Stimulated activated CD4-positive, alpha-beta T cell treated with anti-CD3 and anti-CD28 coated beads, Interleukin-1b, Interleukin-23, amount 100 ng/mL, for 4 hours (primary cell): ENCODE measurements at places on chromosomes 3 and 15.

- peak; percentile 54 for DNase-seq
These were observed 26.3 kb upstream of the MTHFS start for GRCh38 chr15:79923079-79923514.

DNA sequence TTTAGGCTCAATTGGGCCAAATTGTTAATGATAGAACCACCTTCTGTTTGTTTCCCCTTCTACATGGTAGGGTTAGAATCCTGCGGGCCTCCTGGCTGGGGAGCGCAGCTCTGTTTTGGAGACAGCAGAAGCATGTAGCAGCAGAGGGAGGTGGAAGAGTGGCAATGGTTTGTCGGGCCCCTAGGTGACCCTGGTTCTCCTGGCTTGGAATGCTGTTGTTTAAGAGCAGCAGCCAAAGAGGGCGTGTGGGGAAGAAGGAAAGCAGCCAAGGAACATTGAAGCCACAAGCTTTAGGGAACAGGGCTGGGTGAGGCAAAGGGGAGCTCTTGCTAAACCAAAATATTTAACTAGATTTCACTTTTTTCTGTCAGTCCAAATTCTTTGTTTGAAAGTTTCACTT lies 213.7 kb upstream of the NR2E3 start:
- DNase-seq: no peak

GRCh38 chr3:3201611-3202010 lies 22.1 kb upstream of the CRBN start:
- DNase-seq: no peak

DNA sequence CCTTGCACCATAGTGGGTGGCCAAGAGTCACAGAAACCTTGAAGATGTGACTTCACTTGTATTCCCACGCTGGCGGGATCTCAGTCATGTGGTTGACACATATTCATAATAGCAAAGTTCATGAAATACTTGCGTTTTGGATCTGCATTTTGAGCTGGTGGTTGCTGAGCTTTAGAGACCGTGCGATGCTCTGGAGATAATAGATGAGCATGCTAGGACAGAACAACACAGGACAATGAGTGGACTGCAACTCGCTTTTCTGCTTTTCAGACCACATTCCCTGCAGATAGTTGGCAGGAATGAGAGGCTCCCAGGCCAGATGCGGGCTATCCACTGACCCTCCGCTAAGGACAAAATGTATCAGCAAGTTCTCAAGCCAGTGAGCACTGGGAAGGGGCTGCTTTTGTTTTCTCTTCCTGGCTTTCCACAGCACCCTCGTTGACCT lies 13.8 kb upstream of the STARD5 start:
- no peak for DNase-seq

DNA sequence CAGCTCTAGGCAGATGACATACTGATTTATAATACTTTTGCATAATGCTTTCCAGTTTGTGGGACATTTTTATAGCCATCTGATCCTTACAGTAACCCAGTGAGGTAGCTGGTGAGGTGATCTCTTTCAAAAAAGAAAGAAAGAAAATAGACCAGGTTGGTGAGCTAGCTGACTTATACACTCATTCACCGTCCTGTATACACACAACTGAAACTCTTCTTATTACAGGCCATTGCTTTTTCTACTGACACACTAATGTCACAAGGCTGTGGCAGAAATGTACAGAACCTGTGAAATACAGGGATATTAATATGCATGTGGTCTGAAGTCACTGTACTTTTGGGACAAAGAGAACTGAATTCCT lies 150.2 kb upstream of the BHLHE40 start:
- no peak for DNase-seq

DNA sequence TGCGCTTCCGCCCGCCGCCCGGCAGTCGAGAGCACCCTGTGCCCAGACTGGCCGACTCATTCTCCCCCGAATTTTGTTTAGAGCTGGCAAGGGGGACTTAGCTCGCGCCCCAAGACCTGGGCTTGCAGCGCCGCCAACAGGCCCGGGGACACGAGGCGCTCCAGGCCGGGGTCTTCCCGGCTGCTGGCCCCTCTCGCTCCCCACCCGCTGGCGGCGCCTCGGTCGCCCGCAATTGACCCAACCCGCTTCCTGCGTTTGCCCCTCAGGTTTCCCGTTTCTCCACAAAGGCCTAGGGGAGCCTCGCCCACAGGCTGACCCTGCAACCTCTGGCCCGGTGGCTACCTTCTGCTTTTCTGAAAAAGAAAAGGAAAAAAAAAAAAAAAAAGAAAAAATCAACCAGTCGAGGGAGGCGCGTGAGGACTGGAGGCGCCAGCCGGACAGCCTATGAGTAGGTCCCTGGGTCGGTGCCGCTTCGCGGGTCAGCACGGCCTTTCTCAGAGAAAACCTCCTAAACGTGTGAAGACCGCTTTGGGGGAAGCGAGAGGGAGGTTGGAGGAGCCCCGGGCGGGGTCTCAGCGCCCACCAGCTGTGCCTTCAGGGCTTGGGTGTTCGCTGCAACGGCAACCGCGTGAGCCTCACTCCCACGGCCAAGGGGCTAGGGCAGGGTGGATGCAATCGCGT lies 7.2 kb downstream of the FOXL2 start:
- no peak for DNase-seq

GRCh38 chr3:2938711-2939110 lies 171.5 kb downstream of the IL5RA start:
- DNase-seq: no peak

- no peak for DNase-seq
These were observed 259.2 kb downstream of the GBE1 start for GRCh38 chr3:81502236-81502635.

- no peak for DNase-seq
These were observed 51.9 kb downstream of the CCK start for GRCh38 chr3:42214064-42214463.

DNA sequence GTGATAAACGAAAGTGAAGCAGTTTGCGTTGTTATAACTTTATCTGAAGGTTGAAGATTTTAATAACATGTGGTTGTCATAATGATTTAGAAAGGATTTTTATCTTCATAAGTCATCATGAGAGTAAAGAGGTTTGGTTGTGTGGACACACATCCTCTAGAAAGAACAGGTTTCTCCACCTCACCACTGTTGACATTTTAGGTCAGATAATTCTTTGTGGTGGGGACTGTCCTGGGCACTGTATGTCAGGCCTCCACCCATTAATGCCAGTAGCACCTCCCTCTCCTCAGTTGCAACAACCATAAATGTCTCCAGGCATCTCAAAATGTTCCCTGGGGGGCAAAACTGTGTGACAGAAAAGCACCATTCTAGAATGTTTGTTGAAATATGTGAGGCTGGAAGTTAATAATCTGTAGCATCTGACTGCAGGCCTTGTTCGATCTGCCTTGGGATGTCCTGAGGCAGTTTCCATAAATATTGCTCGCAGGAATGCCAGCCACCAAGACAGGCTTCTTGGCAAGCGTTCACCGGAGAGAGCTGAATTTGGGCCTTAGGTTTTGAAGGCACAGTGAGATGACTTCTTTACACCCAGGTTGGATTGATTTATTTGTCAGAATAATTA lies 100.1 kb downstream of the ADAMTSL3 start:
- DNase-seq: no peak

- no peak for DNase-seq
These were observed 23.0 kb downstream of the PPM1L start for GRCh38 chr3:160779040-160779439.

DNA sequence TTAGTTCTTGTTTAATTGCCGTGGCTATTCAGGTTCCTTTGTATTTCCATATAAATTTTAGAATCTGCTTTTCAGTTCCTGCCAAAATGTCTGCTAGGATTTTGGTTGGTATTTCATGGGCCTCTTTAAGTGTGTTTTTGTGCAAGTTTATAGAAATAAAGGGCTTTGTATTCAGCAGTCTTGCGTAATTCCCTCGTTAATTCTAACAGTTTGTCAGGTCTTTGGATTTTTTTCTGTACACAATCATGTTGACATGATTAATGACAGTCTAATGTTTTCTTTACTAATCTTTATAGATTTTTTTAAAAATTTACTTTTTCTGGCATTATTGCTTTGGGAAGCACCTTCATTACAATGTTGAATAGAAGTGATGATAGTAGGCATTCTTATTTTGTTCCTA lies 120.9 kb downstream of the NEK11 start:
- DNase-seq: no peak

DNA sequence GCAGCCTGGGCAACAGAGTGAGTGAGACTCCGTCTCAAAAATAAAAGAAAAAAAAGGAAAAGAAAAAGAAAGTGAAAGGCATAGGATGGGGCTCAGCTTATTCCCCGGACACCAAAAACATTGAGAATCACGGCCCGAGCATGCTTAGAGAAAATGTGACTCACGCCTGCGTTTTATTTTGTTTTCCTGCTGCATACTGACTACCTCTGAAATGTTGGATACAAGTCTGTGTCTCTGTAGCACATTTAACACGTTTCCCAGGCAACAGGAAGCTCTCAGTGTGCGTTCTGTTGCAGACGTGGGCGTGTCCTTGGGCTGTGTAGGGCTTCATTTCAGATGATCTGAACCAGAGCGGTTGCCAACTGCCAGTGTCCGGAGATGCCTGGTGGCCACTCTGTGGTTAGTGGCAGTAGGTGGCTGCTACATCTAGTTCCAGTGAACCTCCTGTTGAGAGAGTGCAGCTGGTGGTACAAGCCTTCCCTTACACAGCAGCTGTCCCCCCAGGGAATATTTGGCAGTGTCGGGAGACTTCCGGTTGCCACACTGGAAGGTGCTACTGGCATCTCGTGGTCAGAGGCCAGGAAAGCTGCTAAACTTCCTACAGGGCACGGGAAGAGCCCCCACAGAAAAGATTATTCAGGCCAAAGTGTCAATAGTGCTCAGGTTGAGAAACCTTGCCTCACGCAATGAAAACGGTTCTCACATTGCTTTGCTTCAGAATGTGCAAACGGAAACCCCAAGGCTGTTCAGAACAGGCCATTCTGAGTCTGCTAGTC lies 3.0 kb downstream of the SLC51A start:
- DNase-seq: peak; percentile 52

DNA sequence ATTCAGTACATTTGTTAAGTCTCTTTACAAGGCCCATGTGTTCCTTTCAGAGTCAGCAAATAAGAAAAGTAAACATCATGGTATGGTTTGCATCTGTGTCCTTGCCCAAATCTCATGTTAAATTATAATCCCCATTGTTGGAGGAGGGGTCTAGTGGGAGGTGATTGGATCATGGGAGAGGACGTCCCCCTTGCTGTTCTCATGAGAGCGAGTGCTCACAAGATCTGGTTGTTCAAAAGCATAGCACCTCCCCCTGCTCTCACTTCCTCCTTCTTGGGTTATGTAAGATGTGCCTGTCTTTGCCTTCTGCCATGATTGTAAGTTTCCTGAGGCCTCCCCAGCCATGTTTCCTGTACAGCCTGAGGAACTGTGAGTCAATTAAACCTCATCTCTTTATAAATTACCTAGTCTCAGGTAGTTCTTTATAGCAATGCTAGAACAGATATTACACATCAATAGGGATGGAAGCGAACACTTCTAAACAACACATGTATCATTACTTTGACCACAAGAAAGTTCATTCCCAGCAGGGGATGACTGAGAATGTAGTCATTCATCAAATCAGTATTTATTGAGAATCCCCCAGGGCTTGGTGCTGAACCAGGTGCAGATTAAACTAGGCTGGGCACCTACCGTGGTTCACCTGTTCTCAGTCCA lies 4.1 kb downstream of the EFCAB12 start:
- DNase-seq: no peak

GRCh38 chr15:31390029-31390428 lies 63.4 kb downstream of the KLF13 start:
- no peak for DNase-seq

- no peak for DNase-seq
These were observed 108.4 kb upstream of the SLC6A11 start for GRCh38 chr3:10707400-10708215.

GRCh38 chr3:145854499-145854898 lies 306.5 kb downstream of the PLOD2 start:
- no peak for DNase-seq

- no peak for DNase-seq
These were observed 16.3 kb upstream of the NOX5 start for GRCh38 chr15:68997930-68998777.

DNA sequence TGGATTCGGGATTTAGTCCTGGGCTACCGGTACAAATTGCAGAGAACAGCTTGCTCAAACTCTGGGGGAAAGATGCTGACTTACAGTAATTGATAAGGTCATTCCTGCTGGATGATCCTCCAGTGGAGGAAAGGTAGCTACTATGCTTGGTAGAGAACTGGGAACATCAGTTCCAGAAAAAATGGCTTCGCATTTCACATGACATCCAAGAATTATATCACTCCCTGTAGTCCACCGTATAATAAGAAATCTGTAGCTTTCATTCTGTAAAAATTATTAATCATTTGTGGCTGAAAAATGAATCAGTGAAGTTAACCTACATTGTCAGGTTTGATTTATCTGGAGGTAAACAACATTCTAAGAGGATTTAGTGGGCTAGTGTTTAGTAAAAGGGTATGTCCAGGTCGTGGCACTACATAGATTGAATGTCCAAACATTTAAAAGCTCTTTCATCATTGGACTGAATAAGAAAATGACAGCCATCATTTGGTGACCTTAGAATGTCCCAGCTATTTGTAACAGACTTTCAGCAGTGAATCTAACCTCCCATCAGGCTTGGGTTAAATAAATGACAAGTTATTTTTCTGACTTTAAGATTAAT lies 203.2 kb upstream of the TMCO5A start:
- no peak for DNase-seq

DNA sequence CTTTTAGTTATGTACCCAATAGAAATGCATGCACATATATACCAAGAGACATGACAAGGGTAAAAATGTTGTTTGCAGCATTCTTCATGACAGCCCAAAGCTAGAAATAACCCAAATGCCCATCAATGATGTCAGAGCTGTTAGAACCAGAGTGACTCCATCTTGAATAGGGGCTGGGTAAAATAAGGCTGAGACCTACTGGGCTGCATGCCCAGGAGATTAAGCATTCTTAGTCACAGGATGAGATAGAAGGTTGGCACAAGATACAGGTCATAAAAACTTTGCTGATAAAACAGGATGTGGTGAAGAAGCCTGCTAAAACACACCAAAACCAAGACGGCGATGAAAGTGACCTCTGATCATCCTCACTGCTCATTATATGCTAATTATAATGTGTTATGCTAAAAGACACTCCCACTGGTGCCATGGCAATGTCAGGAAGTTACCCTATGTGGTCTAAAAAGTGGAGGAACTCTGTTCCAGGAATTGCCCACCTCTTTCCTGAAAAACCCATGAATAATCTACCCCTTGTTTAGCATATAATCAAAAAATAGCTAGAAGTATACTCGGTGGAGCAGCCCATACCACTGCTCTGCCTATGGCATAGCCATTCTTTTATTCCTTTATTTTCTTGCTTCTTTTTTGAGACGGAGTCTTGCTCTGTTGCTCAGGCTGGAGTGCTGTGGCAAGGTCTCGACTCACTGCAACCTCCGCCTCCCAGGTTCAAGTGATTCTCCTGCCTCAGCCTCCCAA lies 32.9 kb downstream of the ZBTB11 start:
- no peak for DNase-seq

GRCh38 chr3:194365526-194365925 lies 4.0 kb downstream of the LRRC15 start:
- DNase-seq: no peak

DNA sequence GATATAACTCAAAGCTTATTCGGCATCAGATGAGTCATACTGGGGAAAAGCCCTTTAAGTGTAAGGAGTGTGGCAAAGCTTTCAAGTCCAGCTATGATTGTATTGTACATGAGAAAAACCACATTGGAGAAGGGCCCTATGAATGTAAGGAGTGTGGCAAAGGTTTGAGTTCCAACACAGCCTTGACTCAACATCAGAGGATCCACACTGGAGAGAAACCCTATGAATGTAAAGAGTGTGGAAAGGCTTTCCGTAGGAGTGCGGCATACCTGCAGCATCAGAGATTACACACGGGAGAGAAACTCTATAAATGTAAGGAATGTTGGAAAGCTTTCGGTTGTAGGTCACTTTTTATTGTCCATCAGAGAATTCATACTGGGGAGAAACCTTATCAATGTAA lies 7.5 kb downstream of the ZNF621 start:
- DNase-seq: no peak
